Activated CD8-positive, alpha-beta T cell treated with anti-CD3 and anti-CD28 coated beads for 36 hours (primary cell): ENCODE measurements at places on chromosomes 7 and 10.

GRCh38 chr10:102342958-102343357, 52.5 kb upstream of the NFKB2 start:
- no peak for DNase-seq

DNA sequence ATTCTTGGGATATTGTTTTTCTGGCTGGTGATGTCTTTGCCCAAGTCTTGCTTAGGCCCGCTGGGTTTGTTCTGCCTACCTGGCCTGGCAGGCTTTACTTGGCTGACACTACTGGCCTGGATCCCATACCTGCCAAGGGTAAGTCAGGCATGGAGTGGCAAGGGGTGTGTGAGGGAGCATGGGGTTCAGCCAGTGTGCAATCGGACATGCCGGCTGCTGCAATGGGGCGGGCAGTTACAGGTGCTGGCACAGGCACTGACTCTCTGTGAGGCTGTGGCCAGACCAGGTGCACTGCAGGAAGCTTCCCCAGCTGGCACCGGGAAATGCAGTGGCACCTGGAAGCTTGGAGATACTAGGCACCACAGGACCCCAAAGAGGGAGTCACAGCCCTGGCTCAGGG, 168.4 kb downstream of the PON1 start:
- no peak for DNase-seq

- DNase-seq = no peak
Measured at GRCh38 chr7:77430927-77431326, 14.8 kb upstream of the GSAP start.

- DNase-seq = no peak
Measured at GRCh38 chr7:29328811-29329210, 134.2 kb downstream of the CHN2 start.

DNA sequence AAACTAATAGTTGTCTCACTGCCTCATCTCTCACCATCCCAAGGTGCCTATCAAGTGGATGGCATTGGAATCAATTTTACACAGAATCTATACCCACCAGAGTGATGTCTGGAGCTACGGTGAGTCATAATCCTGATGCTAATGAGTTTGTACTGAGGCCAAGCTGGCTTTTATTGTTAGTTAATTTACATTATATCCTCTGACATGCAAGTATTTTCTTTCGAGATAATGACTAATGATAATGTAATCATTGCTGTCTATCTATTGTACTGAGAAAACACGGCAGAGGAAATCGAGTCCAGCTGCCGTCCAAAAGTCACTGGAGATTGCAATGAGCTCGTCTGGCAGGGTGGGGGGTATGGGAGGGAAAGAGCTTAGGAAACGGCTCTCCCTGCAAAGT, 172.4 kb upstream of the LANCL2 start:
- no peak for DNase-seq

DNA sequence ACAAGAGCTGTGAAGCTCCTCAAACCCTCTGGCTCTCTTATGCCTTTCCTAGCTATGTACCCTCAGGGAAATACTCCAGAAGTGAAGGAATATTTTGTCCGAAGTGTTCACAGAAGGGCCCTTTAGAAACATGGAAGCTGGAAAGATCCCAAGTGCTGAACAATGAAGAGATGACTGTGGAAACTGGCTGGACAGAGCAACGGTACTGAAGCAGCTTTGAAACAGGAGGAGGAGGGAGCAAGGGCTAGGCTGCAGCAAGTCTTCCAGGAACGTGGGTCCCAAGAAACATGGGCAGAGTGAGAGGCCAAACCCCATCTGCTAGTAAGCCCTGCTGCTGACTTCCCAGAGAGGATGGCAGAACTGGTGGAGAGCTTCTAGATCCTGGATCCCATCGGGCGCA, 3.0 kb upstream of the PSAP start:
- DNase-seq = no peak

DNA sequence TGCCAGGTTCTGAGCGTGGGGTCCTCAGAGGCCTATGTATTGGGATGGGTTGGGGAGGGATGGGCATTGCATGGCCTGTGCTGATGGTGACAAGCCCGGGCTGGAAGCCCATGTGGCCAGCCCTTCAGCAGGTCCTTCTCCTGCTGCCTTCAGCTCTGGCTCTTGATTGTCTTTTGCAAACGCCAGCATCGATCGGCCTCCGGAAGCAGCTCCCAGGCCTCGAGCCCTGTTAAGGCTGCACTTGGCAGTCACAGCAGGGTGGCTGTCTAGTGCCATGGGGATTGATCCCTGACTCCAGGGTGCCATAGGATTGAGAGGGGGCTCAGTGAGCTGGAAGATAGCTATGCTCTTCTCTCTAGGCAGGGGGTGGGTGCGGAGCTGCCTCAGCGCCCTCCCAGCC, 51.4 kb downstream of the CDH23 start:
- DNase-seq = no peak

DNA sequence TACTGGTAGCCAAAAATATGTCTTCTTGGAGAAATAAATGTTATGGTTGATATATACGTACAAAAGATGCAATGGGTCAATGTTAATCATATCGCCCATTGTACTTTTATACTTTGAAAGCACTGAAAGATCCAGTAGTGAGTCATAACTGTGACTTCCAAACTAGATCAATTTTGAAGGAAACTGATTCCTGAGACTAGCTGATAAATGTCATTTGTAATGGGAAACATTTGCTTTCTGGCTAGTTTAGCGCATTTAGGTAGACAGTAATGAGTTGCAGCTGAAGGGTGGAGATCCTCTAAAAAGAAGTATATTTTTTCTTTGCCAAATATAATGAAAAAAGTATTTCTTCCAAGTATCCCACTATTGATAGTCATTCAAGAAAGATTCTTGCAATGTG, 53.5 kb upstream of the ARHGAP21 start:
- DNase-seq = no peak

GRCh38 chr10:23063973-23064812, 31.2 kb upstream of the MSRB2 start:
- DNase-seq = no peak

GRCh38 chr7:91285696-91286355, 21.6 kb downstream of the FZD1 start:
- DNase-seq = no peak

GRCh38 chr7:11427686-11428273, 404.2 kb downstream of the THSD7A start:
- peak; percentile 4 for DNase-seq

DNA sequence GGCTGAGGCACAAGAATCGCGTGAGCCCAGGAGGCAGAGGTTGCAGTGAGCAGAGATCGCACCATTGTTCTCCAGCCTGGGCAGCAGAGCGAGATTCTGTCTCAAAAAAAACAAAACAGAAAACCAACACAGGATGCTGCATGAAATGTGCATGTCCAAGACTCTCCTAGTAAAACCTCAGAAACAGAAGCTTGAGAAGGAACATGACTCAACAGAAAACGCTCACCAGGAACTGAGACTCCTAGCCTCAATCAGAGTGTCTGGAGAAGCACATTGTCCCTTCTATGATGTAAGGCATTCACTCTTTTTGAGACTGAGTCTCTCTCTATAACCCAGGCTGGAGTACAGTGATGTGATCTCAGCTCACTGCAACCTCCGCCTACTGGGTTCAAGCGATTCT, 168.3 kb downstream of the MYOF start:
- no peak for DNase-seq

DNA sequence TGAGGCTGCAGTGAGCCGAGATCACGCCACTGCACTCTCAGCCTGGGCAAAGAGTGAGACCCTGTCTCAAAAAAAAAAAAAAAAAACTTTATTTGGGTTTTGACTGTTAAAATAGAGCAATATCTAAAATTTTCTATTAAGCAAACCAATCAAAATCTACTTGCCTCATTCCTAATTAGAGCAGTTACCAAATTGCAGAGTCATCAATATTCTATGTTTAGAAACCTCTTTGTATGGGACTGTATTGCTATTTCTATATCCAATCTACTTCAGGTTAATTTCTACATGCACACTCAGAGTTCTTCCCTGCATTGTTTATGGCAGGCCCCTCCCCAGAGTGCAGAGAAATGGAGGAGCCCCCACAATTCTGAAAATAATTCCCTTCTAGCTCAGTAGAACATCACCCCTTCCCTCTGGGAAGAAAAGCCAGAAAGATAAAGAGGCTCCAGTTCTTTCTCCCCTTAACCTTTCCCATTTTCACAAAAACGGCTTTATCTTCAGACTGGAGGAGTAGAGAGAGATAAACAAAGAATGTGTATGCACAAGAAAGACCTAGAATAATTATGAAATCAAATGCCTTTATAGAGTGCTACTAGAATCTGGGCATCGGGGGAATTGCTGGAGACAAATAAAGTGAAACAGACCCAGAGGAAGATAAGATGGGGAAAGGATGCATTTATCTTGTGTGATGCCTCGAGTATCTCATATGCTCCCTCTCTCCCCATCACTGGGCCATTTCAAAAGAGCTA, 17.9 kb downstream of the SCRN1 start:
- DNase-seq = no peak

DNA sequence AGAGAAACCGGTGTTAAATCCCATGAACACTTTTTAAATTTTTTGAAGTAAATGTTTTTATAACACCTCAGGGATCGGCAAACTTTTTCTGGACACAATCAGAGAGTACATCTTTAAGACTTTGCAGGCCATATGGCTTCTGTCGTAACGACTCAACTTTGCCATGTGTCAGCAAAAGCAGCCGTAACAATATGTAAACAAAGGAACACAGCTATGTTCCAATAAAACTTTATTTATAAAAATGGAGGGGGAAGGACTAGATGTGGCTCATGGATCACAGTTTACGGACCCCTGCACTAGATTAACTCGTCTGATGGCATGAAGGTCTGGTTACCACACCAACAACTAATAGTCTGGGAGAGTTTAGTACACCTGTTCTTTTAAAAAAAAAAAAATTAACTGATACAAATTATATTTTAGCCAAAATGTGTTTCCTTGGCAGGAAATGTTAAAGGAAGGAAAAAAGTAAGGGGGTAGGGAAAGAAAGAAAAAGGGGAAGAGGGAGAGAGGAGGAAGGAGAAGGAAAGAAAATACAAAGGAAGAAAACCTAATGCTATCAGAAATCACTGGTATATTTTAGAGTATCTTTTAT, 50.2 kb downstream of the ABI1 start:
- no peak for DNase-seq

GRCh38 chr7:81155654-81156373, 237.0 kb upstream of the SEMA3C start:
- DNase-seq = no peak
